CD8-positive, alpha-beta memory T cell (primary cell): ENCODE measurements at places on chromosomes 7 and 10. TPM values are rescaled to one million over a fixed set of nuclear protein-coding genes. Genes with fewer than 3 reads are reported as not detected.

DNA sequence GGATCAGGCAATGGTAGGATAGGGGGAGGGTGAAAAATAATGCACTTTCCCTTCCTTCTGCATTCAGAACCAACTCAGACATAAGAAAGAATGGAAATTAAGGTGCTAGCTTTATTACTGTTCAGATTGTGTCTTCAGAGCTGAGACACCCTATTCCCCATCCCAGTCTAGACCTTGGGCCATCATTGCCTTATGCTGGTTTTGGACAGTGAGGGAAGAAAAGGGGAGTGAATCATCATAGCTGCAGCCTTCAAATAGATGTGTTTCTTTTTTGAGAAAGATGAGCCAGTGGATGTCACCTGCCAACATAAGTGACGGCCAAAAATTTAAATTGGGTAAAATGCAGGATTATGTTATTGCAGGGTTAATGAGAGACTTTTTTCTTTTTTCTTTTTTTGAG is 27.0 kb upstream of the TOMM7 start:
- no peak for DNase-seq

GRCh38 chr7:72196176-72196575 is 216.0 kb downstream of the CALN1 start:
- DNase-seq: no peak

The TRIL gene
- total RNA-seq: not detected

The PSD gene
- total RNA-seq: 3.2 TPM

The C10orf88 gene
- 11.4 TPM for total RNA-seq

DNA sequence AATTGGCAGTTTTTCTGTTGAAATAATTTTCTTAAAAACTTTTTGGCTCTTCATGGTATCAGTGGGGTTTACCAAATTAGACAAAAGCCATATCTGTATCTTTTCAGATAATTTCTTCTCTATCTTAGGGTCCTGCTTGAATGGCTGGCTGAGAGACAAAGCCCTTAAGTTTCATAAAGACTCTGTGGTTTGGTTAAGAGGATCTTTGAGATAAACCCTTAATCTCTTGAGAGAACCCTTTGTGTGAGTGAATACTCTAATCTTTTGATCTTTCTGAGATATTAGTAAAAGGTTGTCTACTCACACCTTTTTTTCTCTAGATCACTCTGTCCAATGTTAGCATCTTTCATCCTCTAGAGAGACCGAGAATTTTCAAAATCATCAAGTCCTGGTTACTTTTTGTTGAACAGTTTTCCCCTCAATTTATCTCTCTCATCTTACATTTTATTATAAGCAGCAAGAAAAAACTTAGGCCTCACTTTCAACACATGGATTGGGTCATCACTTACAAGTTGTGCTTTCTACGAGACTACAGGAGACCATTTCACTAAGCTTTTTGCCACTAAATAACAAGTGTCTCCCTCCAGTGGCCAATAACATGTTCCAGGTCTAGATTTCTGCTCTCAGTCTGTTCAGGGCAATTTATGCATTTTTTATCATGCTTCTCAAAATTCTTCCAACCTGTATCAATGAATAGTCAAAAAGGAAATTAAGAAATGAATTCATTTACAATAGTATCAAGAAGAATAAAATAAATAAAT is 28.4 kb downstream of the DNAJC9 start:
- no peak for DNase-seq

GRCh38 chr10:62079885-62080559 is 178.5 kb downstream of the ARID5B start:
- no peak for DNase-seq

DNA sequence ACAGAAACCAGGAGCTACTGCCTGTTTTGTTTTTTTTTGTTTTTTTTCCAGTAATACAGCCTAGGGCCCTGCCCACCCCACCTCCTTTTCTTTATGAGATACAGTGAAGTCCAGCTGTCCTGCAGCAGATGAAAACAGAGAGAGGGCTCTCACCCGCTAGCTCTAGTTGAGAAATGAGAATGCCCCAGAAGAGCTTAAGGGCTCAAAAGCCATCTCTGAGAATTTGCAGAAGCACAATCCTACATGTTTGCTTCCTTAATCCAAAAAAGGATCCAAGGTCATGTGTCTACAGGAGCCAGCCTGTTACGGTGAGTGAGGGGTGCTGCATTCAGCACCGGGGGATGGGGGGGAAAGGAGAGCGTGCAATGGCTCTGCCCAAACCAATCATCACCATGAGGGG is 122.7 kb downstream of the KCNMA1 start:
- DNase-seq: no peak

GRCh38 chr7:46764100-46764936 is 817.6 kb downstream of the TNS3 start:
- DNase-seq: no peak

- no peak for DNase-seq
Measured at GRCh38 chr10:3025026-3025683, 42.2 kb upstream of the PFKP start.

DNA sequence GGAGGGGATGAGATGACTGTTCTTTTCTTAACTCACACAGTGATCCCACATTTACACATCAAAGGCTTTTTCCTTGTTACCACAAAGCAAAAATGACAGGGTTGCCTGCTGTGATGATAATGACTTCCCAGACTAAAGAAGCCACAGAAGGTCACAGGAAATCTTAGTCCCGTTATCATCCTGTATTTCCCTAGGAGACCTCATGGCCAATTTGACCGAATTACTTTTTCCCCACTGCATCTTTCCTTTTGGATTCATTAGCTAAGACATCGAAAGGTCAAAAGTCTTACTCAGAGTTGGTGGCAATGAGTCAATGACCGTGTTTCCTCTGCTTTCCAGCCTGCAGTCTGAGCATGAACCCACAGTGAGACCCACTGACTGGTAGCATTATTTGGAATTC is 130.1 kb upstream of the INHBA start:
- no peak for DNase-seq

- DNase-seq: no peak
Measured at GRCh38 chr7:25385506-25386136, 157.3 kb upstream of the NPVF start.

DNA sequence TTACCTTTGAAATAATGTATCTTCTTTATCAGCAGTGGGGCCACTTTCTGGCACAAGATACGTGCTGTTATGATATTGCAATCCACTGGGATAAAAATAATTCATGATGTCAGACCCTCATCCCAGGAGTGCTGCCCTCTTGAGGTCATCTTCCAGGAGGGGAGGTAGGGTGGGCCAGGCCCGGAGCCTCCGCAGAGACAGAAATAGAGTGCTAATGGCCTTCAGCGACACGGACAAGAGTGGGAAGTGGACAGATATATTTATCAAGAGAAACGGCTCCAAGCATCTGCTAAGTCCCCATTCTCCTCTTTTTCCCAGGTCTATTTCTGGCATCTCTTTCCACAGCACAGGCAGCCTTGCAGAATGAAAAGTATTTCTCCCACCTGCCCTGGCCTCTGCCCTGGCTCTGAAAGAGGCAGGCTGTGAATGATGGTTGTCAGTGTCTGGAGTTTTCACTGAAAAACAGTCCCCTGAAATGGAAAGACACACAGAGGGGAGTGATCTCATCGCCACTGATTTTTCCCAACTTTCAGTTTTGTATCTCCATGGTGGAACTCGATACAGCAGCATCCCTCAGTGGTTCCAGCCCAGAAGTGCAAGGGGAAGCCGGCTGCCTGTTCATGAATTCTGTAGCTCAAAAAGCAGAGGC is 251.7 kb upstream of the MYO3A start:
- DNase-seq: no peak

The ZNF511 gene
- 82.2 TPM for total RNA-seq

The ADCK2 gene
- total RNA-seq: 34.5 TPM

DNA sequence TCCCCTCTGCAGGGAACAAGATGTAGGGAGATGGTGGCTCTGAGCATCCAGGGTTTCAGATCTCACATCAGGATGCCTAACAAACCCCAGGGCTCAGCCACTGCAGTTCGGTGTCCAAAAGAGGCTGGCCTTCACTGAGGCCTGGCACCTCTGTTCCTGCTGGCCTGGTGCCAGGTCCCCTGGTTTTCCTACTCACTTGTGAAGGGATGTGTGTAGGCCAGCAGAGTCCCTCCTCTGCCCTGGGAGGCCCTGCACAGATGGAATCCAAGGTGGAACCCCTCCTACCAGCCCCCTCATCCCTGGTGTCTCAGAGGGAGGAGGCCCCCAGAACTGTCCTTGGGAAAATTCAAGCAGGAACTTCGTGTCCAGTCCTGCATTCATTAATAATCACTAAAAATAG is 260.6 kb downstream of the CCSER2 start:
- no peak for DNase-seq

DNA sequence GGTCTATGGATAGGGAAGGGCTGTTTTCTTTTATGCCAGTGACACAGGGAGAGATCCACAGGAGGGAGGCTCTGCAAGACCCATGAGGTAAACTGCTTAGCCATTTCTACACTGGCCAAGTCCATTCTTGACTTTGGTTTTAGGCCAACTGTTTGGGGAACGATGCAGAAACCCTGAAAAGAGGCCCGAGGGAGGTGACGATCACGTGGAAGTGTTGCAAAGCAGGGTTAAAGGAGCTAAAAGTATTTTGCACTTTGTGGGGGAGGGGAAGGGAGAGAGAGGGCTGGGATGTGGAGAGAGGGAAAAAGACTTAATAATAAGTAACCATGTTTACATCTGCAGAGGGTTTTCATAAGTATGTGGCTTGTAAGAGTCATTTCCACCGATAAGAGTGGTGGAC is 239.7 kb downstream of the EMX2 start:
- no peak for DNase-seq

DNA sequence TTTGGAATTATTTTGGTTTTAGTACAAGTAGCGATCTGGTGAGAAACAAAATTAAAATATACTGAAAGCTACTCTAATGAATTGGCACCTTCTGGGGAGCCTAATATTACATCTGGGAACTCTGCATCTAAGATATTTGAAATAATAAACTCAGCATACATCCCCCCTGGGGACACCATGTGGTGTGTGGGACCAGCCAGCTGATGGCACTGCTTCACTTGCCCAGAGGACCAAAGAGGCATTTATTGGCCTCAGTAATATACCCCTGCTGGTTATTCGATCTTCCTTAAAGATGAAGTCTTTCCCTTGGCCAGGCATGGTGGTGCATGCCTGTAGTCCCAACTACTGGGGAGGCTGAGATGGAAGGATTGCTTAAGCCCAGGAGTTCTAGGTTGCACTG is 195.1 kb upstream of the AUTS2 start:
- DNase-seq: no peak

The GPR85 gene
- total RNA-seq: not detected

The PLAU gene
- total RNA-seq: 1.6 TPM

GRCh38 chr7:92135052-92135889 is 994 bp upstream of the CYP51A1 start:
- DNase-seq: no peak

- no peak for DNase-seq
Measured at GRCh38 chr7:43199371-43200160, 87.1 kb downstream of the HECW1 start.

The SHTN1 gene
- 0.28 TPM for total RNA-seq
